Mesenteric fat pad (tissue), 1 donor: ENCODE measurements at places on chromosomes 13 and 19. TPM values are rescaled to one million over a fixed set of nuclear protein-coding genes. Genes with fewer than 3 reads are reported as not detected.

Gene HCST
- 20.9 TPM for total RNA-seq

Gene BICRA
- total RNA-seq = 14.5 TPM

GRCh38 chr13:105997581-105998550 lies 537.6 kb downstream of the EFNB2 start:
- DNase-seq = no peak

DNA sequence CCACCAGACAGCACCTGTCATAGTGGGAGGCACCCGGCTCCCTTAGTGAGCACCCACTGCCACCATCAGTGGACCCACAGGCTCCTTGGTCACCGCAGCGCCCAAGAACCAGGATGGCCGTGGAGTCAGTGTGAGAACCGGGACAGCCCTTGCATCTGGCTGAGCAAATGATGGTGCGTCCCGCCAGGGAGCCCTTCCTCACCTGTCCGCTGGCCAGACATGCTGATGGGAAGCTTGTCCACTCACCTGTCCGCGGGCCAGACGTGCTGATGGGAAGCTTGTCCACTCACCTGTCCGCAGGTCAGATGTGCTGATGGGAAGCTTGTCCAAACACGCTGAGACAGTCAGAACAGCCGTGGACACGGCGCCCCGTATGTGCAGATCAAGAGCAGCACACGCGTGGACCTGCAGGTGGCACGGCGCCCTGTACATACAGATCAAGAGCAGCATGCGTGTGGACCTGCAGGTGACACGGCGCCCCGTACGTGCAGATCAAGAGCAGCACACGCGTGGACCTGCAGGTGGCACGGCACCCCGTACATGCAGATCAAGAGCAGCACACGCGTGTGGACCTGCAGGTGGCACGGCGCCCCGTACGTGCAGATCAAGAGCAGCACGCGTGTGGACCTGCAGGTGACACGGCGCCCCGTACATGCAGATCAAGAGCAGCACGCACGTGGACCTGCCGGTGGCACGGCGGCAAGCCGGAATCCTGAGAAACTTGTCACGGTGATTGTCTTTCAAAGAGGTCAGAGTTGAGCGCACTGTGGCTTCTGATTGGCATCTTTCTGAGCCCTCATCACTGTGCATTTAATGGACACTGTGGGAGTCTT lies 40.7 kb upstream of the DCUN1D2 start:
- DNase-seq = peak; percentile 68
